ENCODE measurements at places on chromosomes 5 and 9.

DNA sequence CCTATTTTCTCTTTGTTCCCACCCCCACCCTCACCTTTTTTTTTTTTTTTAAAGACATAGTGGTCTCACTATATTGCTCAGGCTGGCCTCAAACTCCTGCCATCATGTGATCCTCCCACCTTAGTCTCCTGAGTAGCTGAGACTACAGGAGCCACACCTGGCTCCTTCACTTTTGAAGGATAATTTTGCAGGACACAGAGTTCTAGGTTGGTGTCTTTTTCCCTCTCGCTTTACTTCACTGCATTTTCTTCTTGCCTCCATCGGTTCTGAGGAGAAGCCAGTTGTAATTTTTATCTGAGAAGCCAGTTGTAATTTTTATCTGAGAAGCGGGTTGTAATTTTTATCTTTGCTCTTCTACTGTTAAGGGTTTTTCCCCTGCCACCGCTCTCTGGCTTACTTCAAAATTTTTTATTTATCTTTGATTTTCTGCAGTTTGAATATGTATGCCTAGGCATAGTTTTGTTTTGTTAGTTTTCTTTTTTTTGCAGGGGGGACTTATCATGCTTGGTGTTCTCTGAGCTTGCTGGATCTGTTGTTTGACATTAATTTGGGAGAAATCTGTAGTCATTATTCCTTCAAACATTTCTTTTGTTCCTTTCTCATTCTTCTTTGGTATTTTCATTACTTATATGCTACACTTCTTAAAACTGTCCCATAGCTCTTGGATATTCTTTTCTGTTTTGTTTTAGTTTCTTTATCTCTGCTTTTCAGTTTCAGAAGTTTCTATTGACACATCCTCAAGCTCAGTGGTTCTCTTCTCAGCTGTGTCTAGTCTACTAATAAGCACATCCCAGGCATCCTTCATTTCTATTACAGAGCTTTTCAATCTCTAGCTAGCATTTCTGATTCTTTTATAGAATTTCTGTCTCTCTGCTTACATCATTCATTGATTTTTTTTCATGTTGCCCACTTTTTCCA lies 148.2 kb upstream of the CHD1 start:
- DNase-seq: no peak

DNA sequence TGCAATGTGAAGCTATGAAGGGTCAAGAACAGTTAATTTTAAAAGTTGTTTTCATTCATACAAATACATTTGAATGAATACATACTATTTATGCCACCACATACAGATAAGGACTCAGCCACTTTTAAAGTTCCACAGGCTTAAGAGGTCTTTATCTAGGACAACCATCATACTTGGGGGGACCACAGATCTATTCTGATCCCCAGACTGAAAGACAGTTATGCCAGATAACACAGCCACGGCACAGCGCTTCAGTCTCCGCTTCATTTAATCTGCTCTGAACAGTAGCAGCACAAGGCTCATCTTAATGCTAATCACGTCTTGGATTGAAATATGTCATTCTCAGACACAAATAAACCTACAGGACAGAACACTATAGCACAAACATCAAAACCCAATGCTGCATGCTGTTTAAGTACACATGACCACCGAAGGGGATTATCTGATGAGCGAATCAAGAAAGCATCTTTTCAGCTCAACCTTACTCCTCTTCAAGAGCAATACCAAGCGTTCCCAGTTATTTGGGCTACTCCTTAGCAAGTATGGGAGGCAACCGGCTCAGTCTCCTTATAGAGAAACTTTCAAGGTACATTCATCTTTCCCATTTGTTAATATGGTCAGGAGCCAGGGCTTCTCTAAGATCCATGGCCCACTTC lies 33.3 kb downstream of the PUM3 start:
- DNase-seq: no peak

GRCh38 chr5:31692561-31693221 lies 53.8 kb downstream of the PDZD2 start:
- DNase-seq: no peak

DNA sequence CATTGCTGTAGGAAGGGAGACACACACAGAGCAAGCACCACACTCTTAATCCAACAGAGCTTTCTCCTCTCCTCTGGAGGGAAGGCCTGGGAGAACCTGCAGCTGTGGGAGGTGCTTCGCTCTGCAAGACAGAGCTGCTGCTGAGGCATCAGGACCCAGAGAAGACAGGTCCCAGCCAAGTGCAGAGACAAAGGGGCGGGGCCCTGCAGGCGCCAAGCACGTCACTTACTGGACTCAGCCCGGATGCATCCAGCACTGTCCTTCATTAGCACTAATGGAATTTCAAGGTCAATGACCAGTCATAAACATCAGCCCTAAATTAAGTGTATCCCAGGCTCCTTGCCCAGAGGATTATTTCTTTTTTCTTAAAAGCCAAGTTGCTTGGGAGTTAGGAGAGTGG lies 337.1 kb upstream of the PANK3 start:
- DNase-seq: no peak

DNA sequence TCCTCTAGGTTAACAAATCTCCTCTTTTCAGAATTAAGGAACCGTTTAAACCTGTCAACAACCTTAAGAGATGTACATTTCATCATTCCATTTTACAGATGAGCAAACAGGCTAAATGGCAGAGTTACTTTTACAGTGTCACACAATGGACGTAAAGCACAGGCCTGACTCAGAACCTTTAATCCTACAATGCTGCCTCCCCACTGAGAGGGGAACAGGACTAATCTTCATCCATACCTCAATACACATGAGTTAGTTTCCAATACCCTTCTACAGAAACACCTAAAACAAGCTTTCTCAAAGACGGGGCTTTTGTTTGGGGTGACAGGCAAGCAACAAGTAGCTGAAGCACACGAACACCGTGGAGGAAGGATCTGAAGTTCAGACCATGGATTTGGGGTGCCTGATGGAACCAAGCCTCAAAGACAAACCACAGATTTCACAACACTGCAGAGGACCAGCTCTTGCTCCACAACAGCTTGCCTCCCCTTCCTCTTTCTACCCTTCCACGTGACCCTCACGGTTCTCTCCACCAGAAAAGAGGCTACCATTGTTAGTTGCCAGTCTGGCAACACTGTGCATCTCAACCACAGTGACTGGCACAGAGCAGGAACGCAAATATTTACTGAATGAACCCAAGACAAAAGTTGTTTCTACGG lies 1.8 kb downstream of the RNF130 start:
- no peak for DNase-seq

DNA sequence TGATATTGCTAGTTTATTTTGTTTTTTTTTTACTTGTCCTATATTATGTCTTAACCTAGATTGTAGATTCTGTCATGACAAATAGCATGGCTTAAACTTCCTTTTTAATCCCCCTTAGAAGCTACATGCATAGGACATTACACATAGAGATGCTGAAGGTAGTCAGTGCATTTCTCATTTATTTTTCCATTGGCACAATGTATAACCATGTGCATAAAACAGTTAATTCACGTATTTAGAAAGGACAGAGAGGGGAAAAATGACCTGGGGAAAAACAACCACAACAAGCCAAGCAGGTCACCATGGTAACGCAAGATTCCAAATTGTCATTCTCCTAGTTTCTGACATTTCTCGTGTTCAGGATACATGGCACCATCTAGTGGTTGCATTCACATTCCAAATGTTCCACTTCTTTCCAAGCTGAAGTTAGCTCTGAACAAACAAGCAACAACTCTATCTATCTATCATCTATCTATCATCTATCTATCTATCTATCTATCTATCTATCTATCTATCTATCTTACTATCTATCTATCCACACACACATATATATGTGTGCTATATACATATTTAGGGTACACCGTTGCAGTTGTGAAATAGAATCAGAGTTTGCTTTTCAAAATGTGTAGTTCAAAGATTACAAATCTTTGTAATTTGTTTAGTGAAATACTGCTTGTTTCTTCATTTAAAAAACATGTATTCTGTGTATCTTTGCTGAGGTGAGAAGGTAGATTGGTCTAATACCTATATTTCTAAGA lies 487.2 kb upstream of the ST8SIA4 start:
- DNase-seq: no peak

DNA sequence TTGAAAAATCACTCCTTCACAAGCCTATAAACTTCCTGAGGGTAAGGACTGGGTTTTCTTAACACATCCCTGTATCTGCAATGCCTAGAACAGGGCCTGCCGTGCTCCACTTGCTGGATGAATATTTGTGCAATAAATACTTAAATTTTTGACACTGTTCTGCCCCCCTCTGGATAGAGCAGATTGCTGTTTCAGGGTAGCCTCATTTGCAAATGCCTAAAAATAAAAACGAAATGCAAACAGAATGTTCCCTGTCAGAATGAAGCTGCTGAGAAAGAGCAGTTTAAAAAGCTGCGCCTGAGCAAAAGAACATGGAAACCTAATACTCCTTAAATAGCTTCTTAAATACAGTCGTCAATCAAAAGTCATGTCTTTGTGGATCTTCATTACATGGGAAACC lies 385.3 kb downstream of the PRELID2 start:
- DNase-seq: no peak

DNA sequence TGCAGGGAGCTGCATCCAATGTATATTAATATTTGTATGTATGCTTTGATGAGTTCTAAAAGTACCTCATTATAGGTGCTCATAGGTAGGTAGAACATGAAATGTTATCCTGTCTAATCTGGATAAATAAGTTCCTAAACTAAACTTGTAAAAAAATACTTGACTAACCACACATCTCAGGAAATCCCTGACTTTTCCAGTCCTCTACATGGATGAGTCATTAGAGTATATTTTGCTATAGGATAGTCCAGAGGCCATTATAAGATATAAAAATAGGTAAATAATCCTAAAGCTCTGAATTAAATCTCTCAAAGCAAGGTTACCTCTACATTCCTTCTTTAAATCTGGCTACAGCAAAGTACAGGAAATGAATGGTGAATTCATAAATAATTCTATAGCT lies 404.3 kb downstream of the RAB3C start:
- DNase-seq: no peak

- DNase-seq: no peak
Measured at GRCh38 chr5:139388198-139388821, 1.4 kb downstream of the MZB1 start.

DNA sequence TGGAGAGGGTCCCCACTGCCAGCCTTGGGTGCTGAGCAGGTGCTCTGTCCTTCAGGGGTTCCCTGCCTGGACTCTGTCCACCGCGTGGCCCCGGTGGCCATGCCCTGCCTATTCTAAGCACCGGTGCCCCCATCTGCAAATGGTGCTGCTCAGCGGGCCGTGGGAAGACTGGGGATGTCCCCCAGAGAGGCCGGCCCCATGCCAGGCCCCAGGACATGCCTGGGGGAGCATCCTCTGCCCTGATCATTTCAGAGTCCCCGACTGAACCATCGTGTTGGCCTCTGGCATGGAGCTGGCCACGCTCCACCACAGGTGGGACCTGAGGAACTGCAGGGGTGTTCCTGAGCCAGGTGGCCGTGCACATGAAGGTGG lies 64.7 kb downstream of the RXRA start:
- DNase-seq: no peak

DNA sequence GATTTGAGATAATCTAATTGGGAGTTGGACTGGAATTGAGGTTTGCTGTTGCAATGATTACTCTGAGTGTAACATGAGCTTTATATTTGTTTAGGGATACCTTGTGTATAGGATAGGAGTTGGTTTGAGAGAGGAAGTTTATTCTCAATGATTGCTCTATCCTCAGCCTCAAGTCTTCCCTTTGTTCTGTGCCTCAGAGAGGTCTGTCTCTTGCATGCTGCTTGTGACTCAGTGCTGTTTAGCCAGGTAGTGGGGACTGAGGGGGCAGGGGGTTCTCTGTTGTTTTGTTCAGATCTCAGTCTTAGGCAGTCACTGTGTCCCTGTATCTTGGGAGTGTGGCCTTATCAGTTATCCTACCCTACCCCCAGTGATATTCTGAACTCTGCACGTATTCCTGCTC lies 192.1 kb downstream of the SPATA31D1 start:
- DNase-seq: no peak

DNA sequence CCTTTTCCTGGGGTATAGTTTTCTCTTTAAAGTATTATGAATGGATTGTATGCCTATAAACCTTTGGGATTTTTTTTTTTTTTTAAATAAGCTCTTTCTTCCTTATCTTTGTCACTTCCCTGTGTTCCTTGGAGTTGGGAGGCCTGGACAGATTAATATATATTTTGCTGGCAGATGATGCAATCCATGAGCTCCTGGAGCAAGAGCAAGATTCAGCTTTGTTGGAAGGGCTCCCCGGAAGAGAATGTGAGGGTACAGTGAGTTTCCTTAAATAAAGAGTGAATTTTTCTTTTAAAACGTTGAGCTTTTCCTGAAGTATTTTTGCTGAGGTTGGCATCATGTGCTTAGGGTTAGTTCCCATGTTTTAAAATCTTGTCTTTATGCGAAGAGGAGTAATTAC lies 98.7 kb upstream of the SLC28A3 start:
- no peak for DNase-seq

GRCh38 chr9:129235931-129236331 lies 57.9 kb upstream of the IER5L start:
- peak; percentile 70 for DNase-seq

DNA sequence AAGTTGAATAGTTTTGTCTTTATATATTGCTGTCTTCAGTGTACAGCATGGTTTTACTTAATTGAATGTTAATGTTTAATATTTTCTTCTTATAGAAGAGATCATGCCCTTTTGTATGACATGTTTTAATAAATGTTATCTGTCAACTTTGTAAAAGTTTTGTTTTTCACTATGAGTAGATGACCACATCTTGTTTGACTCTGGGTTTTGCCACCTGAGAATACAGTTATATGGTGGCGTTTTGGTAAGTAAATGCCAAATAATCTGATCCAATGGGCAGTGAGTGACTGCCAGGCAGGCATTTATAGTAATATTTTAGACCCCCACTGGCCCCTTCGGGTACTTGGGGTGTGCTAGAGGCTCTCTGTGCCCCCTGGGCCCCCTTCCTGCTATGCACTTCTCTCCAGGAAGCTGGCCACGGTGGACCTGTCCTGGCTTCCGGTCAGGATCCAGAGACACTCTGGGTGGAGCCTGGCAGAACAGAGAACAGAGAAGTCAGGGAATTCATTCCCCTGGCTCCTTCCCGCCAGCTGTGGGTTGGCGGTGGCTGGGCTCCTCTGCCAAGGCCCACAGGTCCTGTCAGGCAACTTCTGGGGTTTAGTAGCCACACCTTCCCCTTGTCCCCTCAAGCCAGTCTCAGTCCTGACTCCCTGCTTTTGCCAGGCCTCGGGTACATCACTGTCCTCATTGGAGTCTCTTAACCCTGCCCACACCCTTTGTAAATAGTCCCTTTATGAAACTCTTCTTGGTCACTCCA lies 22.2 kb upstream of the ZBTB34 start:
- DNase-seq: no peak

Measured in activated T-cell treated with anti-CD3 and anti-CD28 coated beads, Interleukin-2, amount 50 U/mL, for 24 hours (primary cell).